ENCODE measurements at places on chromosomes 6 and 20.

GRCh38 chr20:44104798-44105517 is 82.0 kb downstream of the JPH2 start:
- peak; percentile 60 for DNase-seq

- DNase-seq: peak; percentile 73
These were observed 414.4 kb upstream of the MMS22L start for GRCh38 chr6:97697456-97697855.

GRCh38 chr6:53171605-53172467 is 23.2 kb upstream of the GCM1 start:
- peak; percentile 69 for DNase-seq

GRCh38 chr20:31374346-31374745 is 5.9 kb downstream of the DEFB118 start:
- DNase-seq: no peak

- no peak for DNase-seq
These were observed 1.4 kb downstream of the FBXL4 start for GRCh38 chr6:98946266-98946878.

DNA sequence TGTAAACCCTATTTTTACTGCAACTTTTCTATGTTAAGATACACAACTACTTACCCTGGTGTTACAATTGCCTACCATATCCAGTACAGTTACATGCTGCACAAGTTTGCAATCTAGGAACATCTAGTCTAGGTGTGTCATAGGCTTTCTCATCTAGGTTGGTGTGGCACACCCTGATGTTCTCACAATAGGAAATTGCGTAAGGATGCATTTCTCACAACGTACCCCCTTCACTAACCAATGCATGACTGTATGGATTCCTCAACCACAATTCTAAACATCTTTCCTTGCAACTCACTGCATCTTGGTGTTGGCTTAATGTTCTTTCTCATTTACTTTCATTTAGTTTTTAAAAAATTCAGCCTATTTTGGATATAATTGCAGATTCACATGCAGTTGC is 31.6 kb downstream of the GJA10 start:
- no peak for DNase-seq

DNA sequence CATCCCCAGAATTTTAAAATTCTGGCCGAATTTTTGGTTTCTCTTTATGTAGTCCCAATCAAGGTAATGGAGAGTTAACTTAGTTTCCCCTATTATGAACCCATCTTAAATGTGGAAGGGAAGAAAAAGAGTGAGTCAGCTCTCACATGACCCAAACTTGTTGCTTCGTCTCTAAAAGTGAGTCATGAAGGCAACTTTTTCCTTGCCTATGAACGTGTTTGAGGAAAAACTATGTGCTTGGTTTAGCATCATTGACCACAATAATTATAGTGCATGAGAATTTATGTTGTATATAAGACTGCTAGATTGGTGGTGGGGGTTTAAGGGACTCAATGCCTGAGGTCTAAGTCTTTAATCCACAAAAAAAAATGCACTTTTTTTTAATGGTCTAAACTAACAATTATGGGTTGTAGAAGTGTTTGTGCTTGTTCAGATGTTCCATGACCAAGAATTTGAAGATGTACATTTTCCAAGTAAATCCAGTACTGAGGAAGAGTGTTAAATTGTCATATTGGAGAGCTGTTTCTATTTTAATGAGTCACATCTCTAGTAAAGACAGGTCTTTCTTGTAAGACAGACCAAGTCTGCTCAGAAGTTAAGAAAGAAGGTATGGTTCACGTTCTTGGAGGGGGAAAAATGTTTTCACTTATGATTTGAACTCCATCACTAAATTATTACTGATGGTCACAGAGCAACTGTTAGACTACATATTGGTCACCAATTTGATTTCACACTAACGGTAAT is 409.9 kb upstream of the MARCKS start:
- DNase-seq: peak; percentile 97

DNA sequence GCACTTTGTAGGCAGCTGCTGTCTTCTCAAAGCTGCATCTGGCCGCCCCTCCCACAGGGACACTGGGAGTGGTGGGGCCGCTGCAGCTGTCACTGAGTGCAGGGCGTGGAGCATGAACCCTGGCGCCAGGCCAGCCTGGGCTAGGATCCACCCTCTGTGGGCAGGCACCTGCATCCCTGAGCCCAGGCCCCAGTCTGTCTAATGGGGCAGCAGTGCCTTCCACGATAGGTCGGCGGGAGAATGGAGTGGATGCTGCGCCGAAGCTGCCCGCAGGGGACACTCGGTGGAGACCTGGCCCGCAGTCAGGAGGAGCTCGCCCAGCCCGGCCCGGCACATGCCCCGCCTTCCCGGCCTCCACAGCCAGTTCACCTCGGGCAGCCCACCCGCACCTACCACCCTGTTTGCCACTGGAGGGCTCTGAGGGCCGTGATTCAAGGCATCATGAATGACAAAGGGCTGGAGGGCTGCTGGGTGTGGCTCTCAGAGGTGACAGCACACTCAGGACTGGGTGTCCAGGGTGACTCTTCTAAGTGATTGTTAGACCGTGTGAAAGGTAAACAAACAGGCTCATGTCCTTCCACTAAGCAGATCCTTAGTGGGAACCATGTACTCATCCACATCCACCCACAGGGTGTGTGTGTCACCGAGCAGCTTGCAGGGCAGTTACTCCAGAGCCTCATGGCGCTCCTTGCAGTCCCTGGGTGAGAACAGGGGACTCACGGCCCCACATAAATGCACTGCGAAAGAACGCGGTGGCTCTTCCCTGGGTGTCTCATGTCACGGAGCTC is 133.9 kb downstream of the AGPAT4 start:
- DNase-seq: no peak

DNA sequence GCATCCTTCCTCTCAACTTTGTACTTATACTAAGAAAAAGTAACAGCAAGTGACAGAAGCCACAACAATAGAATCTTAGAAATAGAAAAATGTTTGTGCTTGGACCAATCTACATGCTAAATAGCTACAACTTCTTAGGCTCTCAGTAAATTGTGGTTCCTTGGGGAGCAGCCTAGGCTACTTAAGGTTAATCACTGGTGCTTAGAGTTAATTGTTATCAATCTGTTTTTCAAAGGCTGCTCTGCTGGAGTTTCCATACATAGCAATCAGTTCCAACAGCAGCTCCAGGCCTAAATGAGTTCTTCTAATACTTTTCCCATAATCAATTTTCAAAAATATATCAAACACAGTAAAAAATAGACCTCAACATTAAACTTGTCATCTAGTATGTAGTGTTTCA is 571.4 kb downstream of the EPHA7 start:
- DNase-seq: no peak

GRCh38 chr6:149473080-149474052 is 11.4 kb downstream of the ZC3H12D start:
- no peak for DNase-seq

DNA sequence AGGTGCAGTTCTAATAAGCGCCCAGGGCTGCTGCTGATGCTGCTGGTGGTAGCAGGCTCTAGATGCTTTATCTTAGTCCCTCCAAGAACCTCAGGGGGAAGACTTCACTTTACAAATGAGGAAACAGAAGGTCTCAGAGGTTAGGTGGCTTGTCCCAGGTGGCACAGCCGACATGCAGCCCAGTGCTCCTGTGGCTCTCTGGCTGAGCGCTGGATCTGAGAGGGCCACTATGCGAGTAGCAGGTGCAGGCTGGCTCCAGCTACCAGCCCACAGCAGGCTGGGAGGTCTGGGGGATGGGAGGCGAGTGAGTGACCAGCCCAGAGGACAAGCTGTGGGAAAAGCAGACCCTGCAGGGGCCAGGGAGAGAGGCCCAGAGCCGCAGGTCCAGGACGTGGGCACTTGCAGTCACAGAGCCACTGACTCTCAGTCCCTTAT is 90.9 kb downstream of the PRND start:
- DNase-seq: no peak

GRCh38 chr6:79571030-79571367 is 33.8 kb upstream of the LCA5 start:
- DNase-seq: no peak

DNA sequence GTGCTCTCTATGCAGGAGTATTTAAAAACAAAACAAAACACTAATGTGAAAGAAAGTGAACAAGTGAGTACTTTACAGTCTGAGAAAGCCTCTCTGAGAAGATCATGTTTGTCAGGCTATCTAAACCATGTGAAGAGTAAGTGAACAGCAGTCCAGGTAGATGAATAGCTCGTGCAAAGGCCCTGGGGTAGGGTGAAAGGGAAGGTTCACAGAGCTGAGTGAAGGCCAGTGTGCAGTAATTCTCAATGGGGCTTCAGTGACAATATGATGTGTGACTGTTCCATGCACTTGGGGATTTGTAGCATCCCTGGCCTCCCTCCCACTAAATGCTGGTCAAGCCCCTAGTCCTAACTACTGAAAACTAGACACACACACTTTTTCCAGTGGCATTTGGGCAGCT is 488.9 kb upstream of the JARID2 start:
- DNase-seq: no peak

- no peak for DNase-seq
These were observed 6.7 kb downstream of the TTLL2 start for GRCh38 chr6:167331565-167331964.

GRCh38 chr6:105507811-105508210 is 104.9 kb upstream of the PREP start:
- DNase-seq: peak; percentile 41

DNA sequence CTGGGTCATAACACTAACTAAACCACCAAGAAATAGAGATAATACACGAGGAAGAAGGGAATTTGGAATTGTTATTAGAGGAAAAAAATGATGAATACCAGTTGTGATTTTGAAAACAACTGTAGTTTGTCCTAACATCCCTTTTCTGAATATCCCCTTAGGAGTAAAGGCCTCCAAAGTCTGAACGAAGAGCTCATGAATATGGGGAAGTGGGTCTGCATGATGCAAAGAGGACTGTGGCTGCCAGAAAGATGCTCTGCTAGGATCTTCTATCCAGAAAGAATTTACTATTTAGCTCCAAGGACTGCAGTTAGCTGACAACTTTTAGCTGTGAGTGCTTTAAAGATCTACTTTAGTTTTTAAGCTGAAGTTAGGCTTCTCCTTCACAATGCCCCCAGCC is 308.8 kb upstream of the HS3ST5 start:
- no peak for DNase-seq

- DNase-seq: no peak
These were observed 57.7 kb downstream of the FAM229B start for GRCh38 chr6:112145080-112145573.

GRCh38 chr20:4683261-4683660 is 38.4 kb upstream of the PRND start:
- no peak for DNase-seq

- DNase-seq: no peak
These were observed 82.3 kb upstream of the SLC24A3 start for GRCh38 chr20:19129976-19130612.

GRCh38 chr20:3915691-3916090 is 26.5 kb downstream of the PANK2 start:
- DNase-seq: no peak

- DNase-seq: peak; percentile 56
These were observed 124.9 kb downstream of the ADAT2 start for GRCh38 chr6:143325379-143326140.

- no peak for DNase-seq
These were observed 38.6 kb upstream of the EPB41L1 start for GRCh38 chr20:36115925-36116324.

Data from fibroblast of skin of right quadriceps (primary cell).